A549 treated with RU486 at 1 μM for 4 hours (cell line): ENCODE measurements at places on chromosomes 11 and 22. TPM values are rescaled to one million over a fixed set of nuclear protein-coding genes. Genes with fewer than 3 reads are reported as not detected.

Gene HORMAD2
- not detected in 5 replicates for total RNA-seq

Gene C11orf21
- total RNA-seq: not detected in 5 replicates

Gene CLDN5
- total RNA-seq: not detected in 5 replicates

Gene DERL3
- 0.36 to 1.3 TPM (median 0.61 TPM) in 5 replicates for total RNA-seq

Gene MMP12
- total RNA-seq: 0.08 TPM in 1 of 5 replicates, not detected in the others

Gene TPBGL
- total RNA-seq: 0.15 to 0.23 TPM (median 0.19 TPM) in 5 replicates

Gene SLC29A2
- 2.6 to 5.4 TPM (median 4.9 TPM) in 5 replicates for total RNA-seq

Gene ABCG4
- total RNA-seq: 0.18 to 0.37 TPM (median 0.21 TPM) in 5 replicates

Gene PRG2
- 0.07 TPM in 1 of 5 replicates, not detected in the others for total RNA-seq

Gene SLC22A12
- not detected in 5 replicates for total RNA-seq

Gene CREB3L1
- 3.9 to 6.2 TPM (median 5.2 TPM) in 5 replicates for total RNA-seq

Gene ELMOD1
- total RNA-seq: 0.15 to 0.41 TPM (median 0.26 TPM) in 5 replicates

Gene TMEM179B
- total RNA-seq: 67.2 to 92.9 TPM (median 90.6 TPM) in 5 replicates

Gene OR52B6
- not detected in 5 replicates for total RNA-seq

Gene MAPK11
- total RNA-seq: 4.2 to 7.2 TPM (median 6.6 TPM) in 5 replicates
